ENCODE measurements at places on chromosomes 1 and 21.

DNA sequence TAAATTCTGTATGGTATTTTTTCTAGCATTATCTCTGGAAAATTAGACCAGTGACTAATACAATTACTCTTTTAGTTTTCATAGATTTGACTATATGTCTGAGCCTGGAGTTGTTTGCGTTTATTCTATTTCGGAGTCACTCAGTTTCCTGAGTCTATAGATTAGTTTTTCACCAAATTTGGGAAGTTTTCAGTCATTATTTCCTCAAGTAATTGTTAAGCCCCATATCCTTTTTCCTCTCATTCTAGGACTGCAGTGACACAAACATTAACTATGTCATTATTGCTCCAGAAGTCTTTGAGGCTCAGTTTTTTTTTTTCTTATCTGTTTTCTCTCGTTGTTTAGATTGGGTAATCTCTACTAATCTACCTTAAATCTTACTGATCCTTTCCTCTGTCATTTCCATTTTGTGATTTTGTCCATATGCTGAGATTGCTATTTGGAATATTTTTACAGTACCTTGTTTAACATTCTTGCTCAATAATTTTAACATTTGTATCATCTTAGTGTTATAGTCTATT is 886.2 kb downstream of the LTN1 start:
- DNase-seq, result no peak

- DNase-seq, result no peak
These were observed 25.6 kb downstream of the CCDC190 start for GRCh38 chr1:162835157-162835899.

DNA sequence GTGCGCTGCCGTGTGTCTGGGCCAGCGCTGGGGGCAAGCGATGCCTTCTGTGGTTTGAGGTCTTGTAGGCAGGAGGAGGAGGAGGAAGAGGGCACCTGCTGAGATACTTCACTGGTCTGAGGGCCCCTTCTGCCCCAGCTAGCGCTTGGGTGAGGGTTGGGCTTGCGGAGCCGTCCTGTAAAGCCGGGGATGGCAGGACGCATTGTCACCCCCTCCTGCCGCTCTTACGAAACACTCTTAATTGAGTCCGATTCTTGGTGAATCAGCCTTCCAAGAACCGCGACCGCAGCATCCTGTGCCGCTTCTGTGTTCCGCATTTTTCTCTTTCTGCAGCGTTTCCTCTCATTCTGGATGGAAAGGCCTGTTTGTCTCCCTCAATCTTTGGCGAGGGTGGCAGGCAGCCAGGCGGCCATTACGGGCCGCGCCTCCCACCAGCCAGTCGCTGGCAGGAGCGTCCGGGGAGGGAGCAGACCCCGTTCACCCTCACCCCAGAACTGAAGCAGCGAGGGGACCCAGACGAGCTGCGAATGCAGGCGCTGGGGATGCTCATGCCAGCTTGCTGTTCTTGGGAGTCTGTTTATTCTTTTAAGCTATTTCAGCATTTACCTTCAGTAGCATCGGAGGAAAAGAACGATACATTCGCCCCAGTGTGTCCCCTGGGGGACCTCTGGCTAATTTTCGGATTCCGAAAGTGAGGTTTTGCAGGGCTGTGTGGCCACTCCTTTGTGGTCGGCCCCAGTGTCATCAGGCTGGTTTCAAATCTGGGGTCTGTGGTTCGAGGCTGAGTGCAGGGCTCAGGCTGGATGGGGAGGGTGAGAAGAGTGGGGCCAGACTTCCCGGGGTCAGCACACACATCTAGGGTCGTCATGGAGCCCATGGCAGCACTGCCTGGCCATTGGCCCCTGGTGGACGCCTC is 62.7 kb downstream of the SKI start:
- DNase-seq, result peak; percentile 57

GRCh38 chr1:78280626-78281025 is 210.1 kb upstream of the PTGFR start:
- DNase-seq, result no peak

GRCh38 chr1:180186831-180187230 is 32.2 kb downstream of the QSOX1 start:
- no peak for DNase-seq

DNA sequence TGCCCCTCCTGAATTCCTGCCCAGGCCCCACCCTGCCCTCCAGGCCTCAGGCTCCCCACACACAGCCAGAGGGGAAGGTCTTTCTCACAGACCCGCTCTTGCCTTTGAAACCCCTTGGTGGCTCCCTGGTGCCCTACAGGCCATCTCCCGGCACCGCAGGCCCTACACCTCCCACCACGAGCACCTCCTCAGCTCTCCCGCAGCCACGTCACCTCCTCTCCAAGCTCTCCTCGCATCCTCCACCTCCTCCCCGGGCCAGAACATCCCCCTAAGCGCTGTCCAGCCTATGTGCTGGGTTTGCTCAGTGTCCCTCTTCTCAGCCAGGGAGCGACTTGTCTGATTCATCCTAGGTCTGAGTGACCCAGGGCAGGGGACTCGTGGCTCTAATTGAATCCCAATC is 66.4 kb downstream of the DMRTB1 start:
- DNase-seq, result no peak

- DNase-seq, result no peak
These were observed 66.1 kb downstream of the PLXNA2 start for GRCh38 chr1:208178091-208178529.

DNA sequence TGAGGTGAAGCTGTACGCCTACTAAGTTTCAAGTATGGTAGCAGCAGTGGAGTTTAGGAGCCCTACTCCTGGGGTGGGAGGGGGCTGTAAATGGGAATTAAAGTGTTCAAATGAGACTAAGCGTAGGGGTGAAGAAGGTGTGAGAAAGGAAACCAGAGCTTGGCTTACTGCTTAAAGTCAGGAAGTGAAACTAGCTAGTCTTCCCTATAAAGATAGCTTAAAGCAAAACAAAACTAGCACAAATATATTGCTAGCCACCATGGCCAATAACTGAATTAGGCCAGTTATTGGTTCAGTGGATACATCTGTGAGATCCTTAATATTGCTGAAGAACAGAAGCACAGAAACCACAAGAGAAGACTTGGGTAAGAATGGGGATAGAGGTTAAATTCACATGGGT is 492.2 kb upstream of the PKN2 start:
- no peak for DNase-seq

- DNase-seq, result no peak
These were observed 10.6 kb upstream of the GADD45A start for GRCh38 chr1:67674260-67675011.

DNA sequence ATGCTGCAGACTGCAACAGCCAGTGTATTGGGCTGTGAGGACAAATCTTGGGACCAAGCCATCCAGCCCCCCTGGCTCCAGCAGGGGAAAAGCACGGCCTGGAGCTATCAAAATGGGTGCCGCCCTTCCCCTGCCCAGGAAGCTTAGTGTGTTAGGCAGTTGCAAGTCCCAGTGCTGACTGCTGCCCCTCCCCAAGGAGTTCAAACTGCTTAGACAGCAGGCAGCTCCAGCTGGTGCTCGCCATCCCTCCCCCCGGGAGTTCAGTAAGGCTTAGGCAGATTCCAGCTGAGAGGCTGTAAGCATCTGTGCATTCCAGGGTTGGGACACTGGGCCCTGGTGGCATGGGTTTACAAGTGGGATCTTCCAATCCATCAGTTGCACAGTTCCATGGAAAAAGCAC is 579.6 kb upstream of the NR5A2 start:
- DNase-seq, result no peak

- DNase-seq, result no peak
These were observed 331.1 kb downstream of the PTPRC start for GRCh38 chr1:198969981-198970380.

GRCh38 chr1:184640505-184640904 is 114.2 kb downstream of the EDEM3 start:
- no peak for DNase-seq

DNA sequence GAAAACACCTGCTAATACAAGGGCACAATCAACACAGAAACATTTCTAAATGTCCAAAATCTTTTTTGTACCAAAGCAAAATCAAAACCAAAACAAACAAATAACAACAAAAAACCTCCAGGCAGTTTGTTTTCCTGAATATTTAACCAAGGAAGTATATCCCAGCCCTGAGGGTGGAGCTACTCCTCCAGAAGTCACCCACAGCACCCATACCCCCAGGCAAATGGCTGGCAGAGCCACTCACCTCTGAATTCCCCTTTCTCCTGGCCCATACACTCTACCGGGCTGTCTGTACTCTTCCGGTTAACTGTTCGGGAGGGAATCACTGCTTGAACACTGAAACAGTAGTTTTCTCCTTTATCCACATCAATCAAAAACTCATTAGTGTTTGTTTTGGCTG is 9.5 kb downstream of the F3 start:
- no peak for DNase-seq

DNA sequence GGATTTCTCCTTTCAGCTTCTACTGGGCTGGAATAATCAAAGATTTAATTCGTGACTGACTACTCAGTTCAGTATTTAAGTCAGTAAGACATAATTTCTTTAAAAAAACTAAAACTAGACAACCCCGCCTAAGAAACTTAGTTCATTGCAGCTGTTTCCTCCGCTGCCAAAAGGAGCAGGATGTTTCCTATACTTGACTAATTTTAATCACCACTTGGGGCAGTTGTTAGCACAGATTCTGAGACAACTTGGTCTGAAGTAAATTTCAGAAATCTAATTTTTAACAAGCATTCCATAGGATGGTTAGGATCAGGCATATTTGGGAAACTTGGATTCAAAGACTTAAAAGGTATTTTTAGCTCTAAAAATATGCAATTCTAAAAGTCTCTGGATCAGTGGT is 34.0 kb downstream of the EPRS1 start:
- no peak for DNase-seq

DNA sequence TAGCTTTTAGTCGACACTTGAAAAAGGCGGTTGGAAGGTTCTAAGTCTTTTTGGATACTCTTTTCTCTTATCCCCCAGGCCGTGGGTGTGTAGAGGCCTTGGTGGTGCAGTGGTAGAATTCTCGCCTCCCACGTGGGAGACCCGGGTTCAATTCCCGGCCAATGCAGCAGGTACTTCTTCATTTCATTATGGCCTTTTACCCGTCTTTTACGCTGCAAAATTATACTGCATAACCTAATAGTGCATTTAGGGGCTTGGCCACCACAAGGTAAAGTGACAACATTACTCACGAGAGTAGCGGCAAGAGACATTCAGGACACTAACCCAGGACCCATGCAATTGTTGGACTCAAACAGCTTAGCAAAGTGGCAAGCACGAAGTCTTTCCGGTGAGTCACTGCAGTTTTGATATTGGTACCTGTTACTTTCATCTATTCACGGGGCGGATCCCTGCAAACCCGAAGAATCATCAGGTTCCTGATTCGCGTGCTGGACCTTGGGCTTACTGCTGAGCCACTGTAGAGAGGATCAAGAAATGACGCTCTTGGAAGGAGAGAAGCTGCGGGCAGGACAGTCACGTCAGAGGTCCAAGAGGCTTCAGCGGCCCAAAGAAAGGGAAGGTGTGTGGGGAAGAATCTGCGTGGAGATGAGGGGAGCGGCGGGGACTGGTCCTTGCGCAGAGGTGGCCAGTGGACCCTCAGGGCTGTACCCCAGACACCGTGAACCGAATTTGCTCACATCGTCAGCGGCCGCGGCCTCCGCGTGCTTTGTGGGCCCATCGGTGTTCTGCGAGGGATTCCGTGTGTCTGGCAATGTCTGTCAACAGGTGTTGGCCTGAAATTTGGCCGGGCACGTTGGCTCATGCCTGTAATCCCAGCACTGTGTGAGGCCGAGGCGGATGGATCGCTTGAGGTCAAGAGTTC is 12.9 kb upstream of the RNU1-4 start:
- DNase-seq, result no peak

DNA sequence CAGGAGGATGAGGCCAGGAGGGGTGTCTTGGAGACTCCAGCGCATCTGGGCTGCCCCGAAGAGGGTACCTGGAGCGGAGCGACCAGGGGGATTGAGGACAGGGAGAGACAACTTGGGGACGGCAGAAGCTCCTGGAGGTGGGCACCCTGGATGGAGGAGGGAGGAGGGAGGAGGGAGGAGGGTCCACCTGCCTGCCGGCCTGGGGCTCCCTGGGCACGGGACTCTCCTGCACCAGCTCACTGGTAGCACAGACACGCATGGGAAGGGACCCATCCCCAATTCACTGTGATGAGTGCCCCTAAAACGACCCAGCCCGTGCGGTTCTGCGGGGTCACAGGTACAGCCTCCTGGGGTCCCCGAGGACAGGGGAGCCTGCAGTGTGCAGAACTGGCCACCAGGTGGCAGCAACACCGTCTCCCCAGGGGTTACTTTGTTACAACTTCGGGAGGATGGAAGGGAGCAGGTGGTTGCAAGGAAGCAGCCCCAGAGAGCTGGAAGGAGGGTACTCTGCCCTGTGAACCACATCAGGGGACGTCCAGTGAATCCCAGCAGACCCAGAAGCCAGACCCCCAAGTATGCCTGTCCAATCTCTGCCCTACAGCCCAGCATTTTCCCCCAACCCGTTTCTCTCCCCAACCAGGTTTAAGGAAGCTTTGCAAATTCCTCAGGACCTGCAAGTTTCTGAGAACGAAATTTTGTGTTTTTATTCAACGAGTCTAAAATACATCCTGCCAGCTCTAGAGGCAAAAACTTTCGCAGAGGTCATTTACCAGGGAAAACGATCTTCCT is 482.4 kb downstream of the NPHP4 start:
- no peak for DNase-seq

DNA sequence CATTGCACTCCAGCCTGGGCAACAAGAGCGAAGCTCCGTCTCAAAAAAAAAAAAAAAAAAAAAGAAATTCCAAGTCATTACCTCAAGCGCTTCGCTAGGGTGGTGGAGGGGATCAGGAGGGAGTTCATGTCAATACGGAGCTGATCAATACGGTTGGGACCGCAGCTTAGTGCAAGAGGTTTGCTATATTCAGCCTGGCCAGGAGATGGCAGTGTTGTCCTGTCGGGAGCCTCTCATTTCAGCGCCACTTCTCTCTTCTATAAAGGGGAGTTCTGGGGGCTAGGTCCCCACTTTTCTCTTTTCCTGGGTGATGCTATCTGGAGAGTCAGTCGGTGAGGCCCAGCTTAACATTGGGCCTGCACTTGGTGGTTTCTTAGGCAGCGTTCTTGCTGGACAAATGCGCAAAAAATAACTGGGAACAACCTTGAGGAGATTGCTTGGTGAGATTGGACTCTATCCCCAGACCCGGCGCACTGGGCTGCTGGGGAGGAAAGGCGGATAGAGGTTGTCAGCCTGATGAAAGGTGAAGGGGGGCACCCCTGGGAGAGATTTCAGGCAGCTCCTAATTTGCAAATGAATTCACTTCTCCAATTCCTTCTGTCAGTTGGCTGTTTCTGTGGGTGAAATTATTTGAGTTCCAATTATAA is 40.4 kb downstream of the KIAA0040 start:
- DNase-seq, result no peak

GRCh38 chr1:208919371-208919770 is 664.1 kb upstream of the CAMK1G start:
- no peak for DNase-seq

All from kidney epithelial cell (primary cell).